Nephron progenitor cell (in vitro differentiated cells): ENCODE measurements at places on chromosomes 4 and X.

- DNase-seq, result no peak
- no peak overlapping the region for H3K27ac ChIP-seq
- no peaks in the 10 kb centered on the region for H3K36me3 ChIP-seq
- peaks cover 52% of the 10 kb centered on the region for H3K4me1 ChIP-seq
Measured at GRCh38 chr4:95545546-95545945, 3.2 kb downstream of the UNC5C start.

DNA sequence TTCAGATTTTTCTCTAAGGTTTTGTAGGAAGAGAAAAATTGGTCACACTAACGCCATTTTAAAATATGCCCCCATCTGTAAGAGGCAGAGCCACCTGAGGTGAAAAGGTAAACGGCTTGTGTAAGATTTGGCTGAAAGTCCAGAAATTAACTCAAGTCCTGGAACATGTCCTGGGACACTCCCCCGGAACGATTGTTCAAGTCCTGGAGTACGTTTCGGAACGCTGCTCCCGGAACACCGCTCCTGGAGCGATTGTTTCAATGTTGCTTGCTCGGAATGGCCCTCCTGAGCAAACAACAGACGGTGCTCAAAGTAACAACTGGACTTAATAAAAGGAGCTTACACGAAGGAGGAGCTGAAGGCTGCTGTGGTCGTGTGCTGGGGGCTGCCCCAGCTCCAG is 796.5 kb upstream of the SLIT2 start:
- no peaks in the 10 kb centered on the region for H3K27me3 ChIP-seq
- H3K27ac ChIP-seq, result no peak overlapping the region
- H3K36me3 ChIP-seq, result peaks cover 5% of the 10 kb centered on the region
- H3K4me1 ChIP-seq, result no peaks in the 10 kb centered on the region

DNA sequence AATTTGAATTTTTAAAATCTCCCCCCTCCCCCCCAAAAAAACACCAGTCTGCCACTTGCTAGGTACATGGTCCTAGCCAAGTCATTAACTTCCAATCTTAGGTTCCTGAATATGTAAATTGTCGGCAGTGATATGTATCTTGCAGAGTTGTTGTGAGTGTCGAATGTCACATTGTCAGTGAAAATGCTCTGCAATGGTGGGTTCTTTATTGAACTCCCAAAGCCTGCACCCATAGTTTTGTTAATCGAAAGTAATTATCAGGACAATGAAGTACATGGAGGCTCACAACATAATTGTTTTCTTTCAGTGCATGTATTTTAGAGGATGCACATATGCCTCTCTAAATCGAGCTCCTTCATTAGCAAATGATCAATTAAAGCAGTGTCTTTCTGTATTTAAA is 185.6 kb upstream of the S100G start:
- H3K27me3 ChIP-seq, result no peaks in the 10 kb centered on the region
- no peaks in the 10 kb centered on the region for H3K36me3 ChIP-seq
- no peak overlapping the region for H3K27ac ChIP-seq
- H3K4me1 ChIP-seq, result peaks cover 21% of the 10 kb centered on the region
- H3K4me3 ChIP-seq, result no peak overlapping the region

- no peaks in the 10 kb centered on the region for H3K27me3 ChIP-seq
- DNase-seq, result no peak
- no peaks in the 10 kb centered on the region for H3K4me1 ChIP-seq
- no peak overlapping the region for H3K27ac ChIP-seq
- H3K4me3 ChIP-seq, result no peak overlapping the region
Measured at GRCh38 chr4:149932188-149932587, 116.5 kb upstream of the IQCM start.

DNA sequence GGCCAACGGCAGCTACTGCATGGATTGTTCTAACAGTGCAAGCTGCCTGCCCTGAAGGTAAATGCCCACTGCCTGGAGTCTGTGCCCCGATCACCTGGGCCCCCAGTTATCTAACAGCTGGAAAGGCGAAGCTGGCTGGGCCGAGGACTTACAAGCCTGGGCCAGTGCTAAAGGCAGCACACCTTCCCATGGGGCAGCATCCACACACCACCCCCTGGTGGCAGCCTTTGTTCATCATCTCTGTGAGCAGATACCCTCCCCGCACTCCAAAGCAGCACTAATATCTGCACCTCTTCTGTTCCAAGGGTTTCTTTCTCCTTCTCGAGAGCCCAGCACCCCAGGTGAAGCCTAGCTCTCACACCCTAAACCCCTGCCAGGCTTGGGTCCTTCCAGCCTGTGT is 7.6 kb downstream of the SLC2A9 start:
- no peak overlapping the region for H3K27ac ChIP-seq
- H3K27me3 ChIP-seq, result peaks cover 23% of the 10 kb centered on the region
- no peak overlapping the region for H3K4me3 ChIP-seq
- H3K36me3 ChIP-seq, result no peaks in the 10 kb centered on the region

GRCh38 chrX:101206471-101206870 is 13.1 kb upstream of the DRP2 start:
- no peaks in the 10 kb centered on the region for H3K27me3 ChIP-seq
- H3K4me3 ChIP-seq, result no peak overlapping the region
- H3K4me1 ChIP-seq, result no peaks in the 10 kb centered on the region
- no peak overlapping the region for H3K27ac ChIP-seq
- DNase-seq, result no peak

DNA sequence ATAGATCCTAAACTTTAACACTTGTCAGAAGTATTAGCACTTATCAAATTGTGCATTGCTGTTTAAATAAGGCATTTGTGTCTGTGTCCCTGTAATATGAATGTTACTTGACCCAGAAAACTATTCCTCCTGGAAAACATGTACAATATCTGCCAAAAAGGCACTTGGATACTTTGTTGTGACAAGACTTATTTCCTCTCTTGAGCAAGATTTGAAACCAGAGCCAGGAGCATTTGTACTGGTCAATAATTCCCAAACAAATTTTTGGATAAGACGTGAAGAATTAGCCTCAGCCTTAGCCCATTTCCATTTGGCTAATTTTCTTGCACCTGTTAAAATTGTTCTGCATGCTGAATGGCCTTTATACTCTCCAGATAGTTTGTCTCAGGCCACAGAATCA is 176.3 kb upstream of the GK2 start:
- H3K4me1 ChIP-seq, result no peaks in the 10 kb centered on the region
- no peaks in the 10 kb centered on the region for H3K27me3 ChIP-seq
- H3K4me3 ChIP-seq, result no peak overlapping the region
- H3K27ac ChIP-seq, result no peak overlapping the region

GRCh38 chrX:69197690-69198089 is 32.4 kb upstream of the PJA1 start:
- no peak overlapping the region for H3K4me3 ChIP-seq
- DNase-seq, result no peak
- peaks cover 3% of the 10 kb centered on the region for H3K27me3 ChIP-seq
- H3K4me1 ChIP-seq, result peaks cover 40% of the 10 kb centered on the region
- no peak overlapping the region for H3K27ac ChIP-seq

- H3K27ac ChIP-seq, result no peak overlapping the region
- H3K4me3 ChIP-seq, result no peak overlapping the region
- DNase-seq, result no peak
- no peaks in the 10 kb centered on the region for H3K4me1 ChIP-seq
- H3K36me3 ChIP-seq, result no peaks in the 10 kb centered on the region
Measured at GRCh38 chr4:72858328-72858727, 211.2 kb downstream of the COX18 start.

- no peak overlapping the region for H3K27ac ChIP-seq
- peaks cover 16% of the 10 kb centered on the region for H3K27me3 ChIP-seq
- no peak overlapping the region for H3K4me3 ChIP-seq
- no peaks in the 10 kb centered on the region for H3K36me3 ChIP-seq
- H3K4me1 ChIP-seq, result peaks cover 15% of the 10 kb centered on the region
- no peak for DNase-seq
Measured at GRCh38 chrX:47749185-47749967, 87.3 kb upstream of the ZNF81 start.

DNA sequence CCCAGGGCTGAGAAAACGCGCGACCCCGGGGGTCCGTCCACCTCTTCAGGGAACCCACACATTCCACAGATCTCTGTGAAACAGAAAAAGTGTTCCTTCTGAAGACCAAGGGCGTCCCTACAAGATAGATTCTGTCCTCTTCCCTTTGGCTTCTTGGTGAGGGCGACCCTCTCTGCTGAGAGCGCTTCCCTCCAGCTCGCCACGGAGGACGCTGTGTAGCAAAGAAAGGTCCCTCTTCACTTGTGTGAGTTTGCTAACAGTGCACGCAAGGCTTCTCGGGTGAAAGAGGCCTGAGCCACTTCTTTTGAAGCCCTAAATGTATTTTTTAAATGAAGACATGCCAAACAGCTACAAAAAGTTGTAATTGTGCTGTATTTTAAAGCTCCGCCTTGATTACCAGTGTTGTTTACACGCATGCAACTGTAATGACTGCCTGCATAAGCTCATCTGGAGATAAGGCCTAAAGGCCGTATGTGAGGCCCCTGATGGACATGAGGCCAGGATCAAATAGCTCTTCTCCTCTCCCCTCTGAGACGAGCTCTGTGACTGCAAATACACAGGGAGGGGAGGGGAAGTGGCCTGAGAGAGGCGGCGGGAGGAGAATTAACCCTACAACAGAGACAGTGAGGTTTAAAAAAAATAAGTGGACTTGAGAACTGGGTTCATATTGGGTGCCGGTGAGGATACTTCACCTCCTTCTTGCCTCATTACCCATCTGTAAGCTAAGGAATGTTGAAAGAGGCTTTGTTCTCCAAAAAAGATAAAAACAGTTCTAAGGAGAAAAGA is 95.5 kb downstream of the SOWAHB start:
- peak overlapping the region; percentile 99 for H3K27ac ChIP-seq
- peak overlapping the region; percentile 66 for H3K4me3 ChIP-seq
- H3K4me1 ChIP-seq, result peaks cover 76% of the 10 kb centered on the region
- no peaks in the 10 kb centered on the region for H3K27me3 ChIP-seq
- DNase-seq, result peak; percentile 41

DNA sequence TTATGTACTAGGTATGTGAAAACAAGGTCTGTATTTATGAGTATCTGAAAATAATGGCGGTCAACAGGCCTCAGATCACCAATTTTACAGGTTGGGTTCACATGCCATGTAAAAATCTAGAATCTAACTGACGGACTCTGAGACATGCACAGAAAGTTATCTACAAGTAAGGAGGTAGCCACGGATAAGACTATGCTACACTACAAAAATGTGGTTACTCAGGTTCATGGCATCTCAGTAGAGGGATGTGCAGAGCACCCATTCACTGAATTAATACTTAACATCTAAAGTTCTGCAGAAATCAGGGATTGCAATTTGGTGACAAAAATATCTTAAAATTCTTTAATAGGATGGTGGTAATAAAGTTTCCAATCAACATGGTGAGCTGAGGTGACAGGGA is 155.9 kb downstream of the APBB2 start:
- H3K4me1 ChIP-seq, result peaks cover 27% of the 10 kb centered on the region
- H3K27me3 ChIP-seq, result peaks cover 6% of the 10 kb centered on the region
- H3K4me3 ChIP-seq, result no peak overlapping the region
- peaks cover 20% of the 10 kb centered on the region for H3K36me3 ChIP-seq

DNA sequence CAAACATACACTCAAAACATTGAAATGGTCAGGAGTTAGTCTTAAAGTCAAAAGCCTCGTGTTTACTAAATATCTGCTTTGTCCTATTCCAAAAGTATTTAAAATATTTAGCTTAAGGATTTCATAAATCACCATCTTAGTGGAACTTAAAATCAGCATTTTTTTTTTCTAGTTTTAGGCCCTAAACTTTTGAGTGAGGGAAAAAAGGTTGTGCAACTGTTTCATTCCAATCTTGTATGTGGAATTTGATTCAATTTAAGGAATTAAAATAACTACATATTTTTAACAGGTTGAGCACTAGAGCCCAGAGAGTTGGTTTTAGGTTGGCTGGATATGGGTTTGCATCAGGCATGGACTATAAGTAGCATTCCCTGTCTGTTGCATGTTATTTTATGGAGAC is 35.7 kb upstream of the ANK2 start:
- no peaks in the 10 kb centered on the region for H3K27me3 ChIP-seq
- no peaks in the 10 kb centered on the region for H3K36me3 ChIP-seq

GRCh38 chr4:107740950-107741701 is 21.1 kb upstream of the PAPSS1 start:
- DNase-seq, result peak; percentile 23
- H3K27ac ChIP-seq, result peak overlapping the region; percentile 98
- peak overlapping the region; percentile 19 for H3K4me3 ChIP-seq
- peaks cover 2% of the 10 kb centered on the region for H3K27me3 ChIP-seq
- peaks cover 14% of the 10 kb centered on the region for H3K4me1 ChIP-seq

- H3K27me3 ChIP-seq, result no peaks in the 10 kb centered on the region
- no peak overlapping the region for H3K4me3 ChIP-seq
- peaks cover 8% of the 10 kb centered on the region for H3K4me1 ChIP-seq
- no peak for DNase-seq
- peaks cover 6% of the 10 kb centered on the region for H3K36me3 ChIP-seq
Measured at GRCh38 chr4:102580463-102580842, 79.3 kb downstream of the NFKB1 start.

- no peak for DNase-seq
- peaks cover 16% of the 10 kb centered on the region for H3K27me3 ChIP-seq
Measured at GRCh38 chrX:3811331-3812311, 98.2 kb upstream of the PRKX start.

- peaks cover 9% of the 10 kb centered on the region for H3K27me3 ChIP-seq
- no peak for DNase-seq
- H3K4me1 ChIP-seq, result no peaks in the 10 kb centered on the region
- no peak overlapping the region for H3K4me3 ChIP-seq
- H3K27ac ChIP-seq, result no peak overlapping the region
Measured at GRCh38 chr4:20960291-20960690, 260.0 kb downstream of the PACRGL start.

- no peak for DNase-seq
- H3K4me1 ChIP-seq, result peaks cover 9% of the 10 kb centered on the region
- no peak overlapping the region for H3K4me3 ChIP-seq
- peaks cover 40% of the 10 kb centered on the region for H3K36me3 ChIP-seq
Measured at GRCh38 chr4:15992167-15992485, 29.2 kb upstream of the FGFBP2 start.

- H3K4me3 ChIP-seq, result no peak overlapping the region
- no peaks in the 10 kb centered on the region for H3K4me1 ChIP-seq
- H3K36me3 ChIP-seq, result no peaks in the 10 kb centered on the region
- no peak for DNase-seq
- no peak overlapping the region for H3K27ac ChIP-seq
- H3K27me3 ChIP-seq, result peaks cover 2% of the 10 kb centered on the region
Measured at GRCh38 chr4:149690726-149691125, 124.9 kb downstream of the IQCM start.

DNA sequence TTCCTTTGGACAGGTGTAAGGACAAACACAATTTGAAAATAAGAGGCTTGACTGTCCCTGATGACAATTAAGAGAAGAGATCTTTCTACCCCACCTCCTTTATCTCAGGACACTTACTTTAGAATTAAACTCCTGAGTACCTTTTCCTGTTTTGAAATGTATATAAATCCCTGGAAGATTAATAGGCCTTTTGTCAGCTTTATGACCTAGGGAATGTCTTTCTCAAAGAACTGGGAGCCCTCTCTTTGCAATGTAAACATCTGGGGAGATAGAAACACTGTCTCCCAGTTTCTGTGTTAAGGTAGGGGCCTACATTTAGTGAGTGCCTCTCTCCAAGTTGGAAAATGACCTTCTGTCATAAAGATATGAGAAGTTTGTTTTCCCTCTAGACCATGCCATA is 31.7 kb downstream of the AGA start:
- DNase-seq, result no peak
- H3K27ac ChIP-seq, result peak overlapping the region; percentile 86
- peaks cover 6% of the 10 kb centered on the region for H3K27me3 ChIP-seq
- peaks cover 14% of the 10 kb centered on the region for H3K4me1 ChIP-seq

GRCh38 chr4:26127851-26128337 is 192.9 kb upstream of the RBPJ start:
- no peak for DNase-seq
- H3K27me3 ChIP-seq, result peaks cover 10% of the 10 kb centered on the region
- no peak overlapping the region for H3K4me3 ChIP-seq
- H3K36me3 ChIP-seq, result no peaks in the 10 kb centered on the region
- H3K4me1 ChIP-seq, result no peaks in the 10 kb centered on the region
